ENCODE measurements at places on chromosomes 7 and 10.
A peak's percentile ranks its signal among the peaks of the same experiment; 100 is the strongest.

GRCh38 chr10:43971306-43971705, 322.6 kb upstream of the ZNF32 start:
- no peak for DNase-seq

- DNase-seq = no peak
Observed at GRCh38 chr10:128364631-128365030, 238.4 kb upstream of the MKI67 start.

- DNase-seq = no peak
Observed at GRCh38 chr7:102292813-102293798, 6.4 kb downstream of the SH2B2 start.

DNA sequence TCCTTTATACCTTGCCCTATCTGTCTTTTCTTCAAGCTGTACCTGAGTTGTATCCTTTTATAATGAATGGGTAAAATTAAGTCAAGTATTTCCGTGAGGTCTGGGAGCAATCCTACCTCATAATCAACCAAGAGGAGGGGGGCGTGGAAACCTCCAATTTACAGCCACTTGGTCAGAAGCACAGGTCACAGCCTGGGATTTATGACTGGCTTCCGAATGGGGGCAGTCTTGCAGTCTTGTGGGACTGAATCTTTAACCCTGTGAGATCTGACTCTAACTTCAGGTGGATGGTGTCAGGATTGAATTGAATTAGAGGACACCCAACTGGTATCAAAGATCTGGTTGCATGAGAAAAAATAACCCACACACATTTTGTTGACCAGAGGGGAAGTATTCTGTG, 23.5 kb upstream of the KCNMA1 start:
- no peak for DNase-seq

DNA sequence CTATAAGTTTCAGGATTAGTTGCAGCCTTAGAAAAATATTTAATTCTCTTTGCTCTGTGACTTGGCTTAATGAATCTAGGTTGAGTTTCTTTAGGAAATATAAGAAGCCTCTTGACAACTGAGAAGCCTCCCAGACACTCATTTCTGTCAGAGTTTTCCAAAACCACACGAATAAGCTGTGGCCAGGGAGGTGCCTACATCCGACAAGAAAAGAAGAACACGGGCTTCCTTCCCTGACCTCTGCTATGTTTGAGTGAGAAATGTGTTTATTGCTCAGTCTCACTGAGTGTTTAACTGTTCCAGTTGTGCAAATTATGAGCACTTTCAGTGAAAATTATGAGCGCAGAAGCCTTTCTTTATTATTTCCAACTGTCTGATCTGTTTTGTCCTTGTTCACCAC, 105.0 kb downstream of the TRIL start:
- DNase-seq = peak; percentile 11

DNA sequence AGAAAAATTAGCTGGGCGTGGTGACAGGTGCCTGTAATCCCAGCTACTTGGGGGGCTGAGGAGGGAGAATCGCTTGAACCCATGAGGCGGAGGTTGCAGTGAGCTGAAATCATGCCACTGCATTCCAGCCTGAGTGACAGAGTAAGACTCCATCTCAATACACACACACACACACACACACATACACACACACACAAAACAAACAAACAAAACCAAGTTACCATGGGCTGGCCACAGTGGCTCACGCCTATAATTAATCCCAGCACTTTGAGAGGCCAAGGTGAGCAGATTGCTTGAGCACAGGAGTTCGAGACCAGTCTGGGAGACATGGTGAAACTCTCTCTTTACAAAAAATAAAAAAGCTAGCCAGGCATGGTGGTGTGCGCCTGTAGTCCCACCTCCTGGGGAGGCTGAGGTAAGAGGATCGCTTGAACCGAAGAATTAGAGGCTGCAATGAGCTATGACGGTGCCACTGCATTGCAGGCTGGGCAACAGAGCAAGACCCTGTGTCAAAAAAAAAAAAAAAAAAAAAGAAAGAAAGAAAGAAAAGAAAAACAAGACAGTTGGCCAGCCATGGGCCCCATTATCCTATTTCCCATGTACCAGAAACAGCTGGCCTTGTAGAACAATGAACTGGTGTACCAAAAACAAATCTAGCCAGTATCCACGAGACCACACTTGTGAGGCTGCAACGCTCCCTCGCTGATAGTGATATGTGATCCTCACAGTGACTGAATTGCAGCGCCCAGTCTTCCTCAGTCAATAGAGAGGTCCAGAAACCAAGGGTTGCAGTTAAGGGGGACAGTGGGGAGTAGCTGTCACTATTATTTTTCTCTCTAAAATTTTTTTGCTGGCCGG, 6.6 kb upstream of the AGFG2 start:
- DNase-seq = no peak

DNA sequence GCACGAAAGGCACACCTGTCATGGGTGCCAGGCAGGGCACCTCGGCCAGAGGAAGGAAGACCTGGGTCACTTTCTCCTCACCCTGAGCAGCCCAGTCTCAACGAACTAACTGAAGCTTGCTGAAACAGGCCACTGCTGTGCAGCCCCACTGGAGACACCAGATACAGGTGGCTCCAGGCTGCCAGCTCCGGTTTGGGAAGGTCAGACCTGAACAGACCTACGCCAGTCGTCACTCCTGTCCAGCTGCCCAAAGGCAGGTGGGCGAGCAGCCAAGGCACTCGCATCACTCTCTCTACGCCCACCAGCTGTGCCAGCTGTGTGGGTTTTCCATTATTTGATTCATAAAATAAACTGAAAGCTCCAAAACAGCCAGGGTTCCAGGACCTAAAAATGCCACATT, 256.1 kb downstream of the ZMYND11 start:
- no peak for DNase-seq

DNA sequence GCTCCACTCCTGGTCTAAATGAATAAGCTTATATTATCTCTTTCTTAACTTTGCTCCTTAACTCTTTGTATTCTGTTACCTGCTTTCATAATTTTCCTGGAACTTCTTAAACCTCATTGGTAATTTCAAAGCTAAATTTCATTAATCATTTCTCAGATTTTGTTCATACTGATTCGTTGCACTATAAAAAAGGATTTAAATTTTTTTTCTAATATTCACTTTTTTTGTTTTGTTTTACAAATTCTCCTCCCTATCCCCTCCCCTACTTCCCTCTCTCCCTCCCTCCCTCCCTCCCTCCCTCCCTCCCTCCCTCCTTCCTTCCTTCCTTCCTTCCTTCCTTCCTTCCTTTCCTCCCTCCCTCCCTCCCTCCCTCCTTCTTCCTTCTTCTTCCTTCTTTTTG, 14.7 kb downstream of the ST7 start:
- no peak for DNase-seq

DNA sequence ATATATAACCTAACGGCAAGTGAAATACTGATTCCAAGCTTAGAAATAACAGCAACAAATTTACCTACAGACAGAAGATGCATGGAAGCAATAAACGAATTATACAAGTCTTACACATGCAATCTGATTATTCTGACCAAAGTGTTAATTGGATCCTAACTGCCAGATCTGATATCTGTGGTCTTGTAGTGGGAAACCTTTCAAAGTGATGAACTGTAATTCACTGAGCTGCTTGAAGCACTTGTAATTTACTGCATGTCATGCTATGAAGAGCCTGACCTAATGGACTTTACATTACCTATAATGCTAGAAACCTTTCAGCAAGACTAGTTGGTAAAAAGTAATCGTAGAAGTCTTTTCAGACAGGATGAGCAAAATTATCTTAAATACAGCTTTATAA, 205.6 kb downstream of the FOXP2 start:
- DNase-seq = no peak

- no peak for DNase-seq
Observed at GRCh38 chr7:77684030-77684429, 12.2 kb upstream of the RSBN1L start.

- no peak for DNase-seq
Observed at GRCh38 chr10:5168897-5169420, 16.0 kb downstream of the AKR1C8 start.

- DNase-seq = peak; percentile 44
Observed at GRCh38 chr7:131753620-131754222, 197.3 kb upstream of the PODXL start.

DNA sequence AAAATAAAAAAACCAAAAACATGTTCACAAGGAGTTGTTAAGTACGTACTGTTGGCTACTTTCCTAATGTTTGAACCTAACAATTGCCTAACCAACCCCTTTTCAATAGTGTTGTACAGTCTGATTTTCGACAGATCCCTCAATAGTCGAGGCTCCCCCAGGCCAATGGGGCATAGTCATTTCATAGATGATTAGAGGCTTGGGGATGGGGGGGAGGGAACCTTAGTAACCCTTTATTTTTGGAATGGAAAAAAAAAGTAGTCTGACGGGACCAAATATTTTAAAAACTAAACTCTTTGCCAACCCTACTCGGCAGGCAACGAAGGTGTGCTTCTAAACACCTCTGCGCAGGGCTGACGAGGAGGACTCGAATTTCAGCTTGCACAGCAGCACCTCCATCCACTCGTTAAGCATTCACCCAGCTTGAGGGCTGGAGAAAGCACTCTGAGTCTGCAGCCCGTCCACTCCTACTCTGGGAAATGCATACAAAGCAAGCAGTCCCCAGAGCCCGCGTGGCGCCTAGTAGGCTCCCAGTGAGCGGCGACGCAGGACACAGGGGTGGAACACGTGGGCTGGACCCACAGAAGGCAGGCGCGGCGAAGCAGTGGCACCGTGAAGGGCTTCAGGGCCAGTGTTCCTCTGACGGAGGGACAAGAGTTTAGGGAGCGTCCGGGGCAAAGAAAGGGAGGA, 899 bp downstream of the PUS7 start:
- DNase-seq = peak; percentile 68

DNA sequence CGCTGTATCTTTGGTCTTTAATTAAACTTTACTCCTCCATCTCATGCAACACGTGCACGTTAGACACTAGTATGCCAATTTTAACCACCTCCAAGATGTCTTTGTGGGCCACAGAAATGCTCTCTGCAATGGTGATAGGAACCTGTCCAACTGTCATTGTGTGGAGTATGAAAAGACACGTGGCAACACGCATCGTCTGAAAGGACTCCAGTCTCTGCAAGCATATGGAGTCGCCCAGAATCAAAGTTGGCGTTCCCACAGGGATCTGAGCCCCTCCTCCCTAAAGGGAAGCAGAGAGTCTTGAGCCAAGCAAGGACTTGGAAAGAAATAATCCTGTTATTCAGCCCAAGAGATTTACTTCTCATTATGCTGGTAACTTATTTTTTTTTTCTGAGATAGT, 301.1 kb downstream of the CALN1 start:
- no peak for DNase-seq

- DNase-seq = no peak
Observed at GRCh38 chr10:133396035-133396624, 2.2 kb downstream of the MTG1 start.

DNA sequence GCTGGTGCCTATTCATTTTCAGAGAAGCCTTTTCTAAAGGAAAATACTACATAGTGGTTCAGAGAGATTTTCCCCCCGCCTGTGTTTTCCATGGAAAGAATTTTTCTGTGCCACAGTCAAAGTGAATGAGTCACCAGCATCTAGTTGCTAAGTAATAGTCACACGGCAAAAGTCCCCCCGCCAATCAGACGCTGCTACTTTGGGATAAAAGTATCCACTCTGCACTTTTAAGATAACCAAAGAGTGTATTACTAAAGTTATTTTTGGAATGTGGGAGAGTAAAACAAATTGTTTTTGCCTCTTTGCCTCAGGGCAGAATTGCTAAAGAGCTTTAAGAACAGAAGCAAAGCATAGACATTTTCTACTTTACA, 23.5 kb downstream of the ABLIM1 start:
- DNase-seq = peak; percentile 96

- DNase-seq = no peak
Observed at GRCh38 chr7:1706381-1706720, 36.3 kb downstream of the ELFN1 start.

DNA sequence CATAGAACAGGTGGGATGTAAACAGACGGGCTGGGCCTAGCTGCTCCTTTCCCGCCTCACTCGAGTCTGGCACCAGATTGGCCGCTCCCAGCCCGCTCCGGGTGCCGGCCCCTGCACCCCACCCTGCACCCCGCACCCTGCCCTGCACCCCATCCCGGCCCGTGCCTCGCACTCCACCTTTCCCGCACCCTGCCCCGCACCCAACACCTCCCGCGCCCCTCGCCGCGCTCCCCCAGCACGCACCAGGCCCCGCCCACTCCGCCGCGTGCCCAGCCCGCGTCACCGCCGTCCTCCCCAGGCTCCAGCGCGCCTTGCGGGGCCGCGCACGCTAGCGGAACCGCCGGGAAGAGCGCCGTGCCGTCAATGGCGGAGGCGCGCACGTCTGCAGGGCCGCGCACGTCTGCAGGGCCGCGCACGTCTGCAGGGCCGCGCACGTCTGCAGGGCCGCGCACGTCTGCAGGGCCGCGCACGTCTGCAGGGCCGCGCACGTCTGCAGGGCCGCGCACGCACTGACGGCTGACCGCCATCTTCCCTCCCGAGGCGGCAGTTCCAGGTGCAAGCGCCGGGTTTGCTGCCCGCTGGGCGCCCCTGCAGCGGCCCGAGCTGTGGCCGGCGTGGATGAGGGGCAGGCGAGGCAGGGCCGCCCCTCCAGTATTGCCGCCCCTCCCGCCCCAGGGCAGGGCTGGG, at the start of gene UBE3C:
Gene UBE3C, plus strand, starts transcription at position 503 of the 687 bp plus-strand sequence. CDS start 347 bp downstream, outside the sequence.
- DNase-seq = peak; percentile 96

DNA sequence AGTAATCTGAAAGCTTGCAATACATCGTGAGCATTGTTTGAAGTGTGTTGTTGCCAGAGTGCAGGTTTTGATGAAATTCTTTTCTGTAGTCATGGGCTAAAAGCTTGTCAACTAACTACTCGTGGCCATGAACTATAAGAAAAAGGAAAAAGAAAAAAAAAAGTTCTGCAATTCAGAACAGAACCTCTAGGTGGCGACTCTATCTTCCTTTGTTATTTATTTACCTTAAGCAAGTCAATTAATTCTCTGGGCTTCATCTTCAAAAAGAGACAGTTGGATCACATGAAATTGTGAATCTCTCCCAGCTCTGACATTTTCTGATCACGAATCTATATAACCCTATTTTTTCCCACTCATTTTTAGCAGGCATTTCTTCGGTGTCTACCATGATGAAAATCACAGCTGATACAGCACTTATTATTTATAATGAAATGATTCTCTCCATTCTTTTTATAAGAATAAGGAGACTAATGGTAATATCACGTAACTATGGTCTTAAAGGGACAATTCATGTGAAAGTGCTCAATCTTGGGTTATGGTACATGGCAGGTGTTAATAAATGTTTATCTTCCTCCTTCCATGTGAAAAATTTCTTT, 18.8 kb downstream of the TMEM196 start:
- peak; percentile 69 for DNase-seq

- no peak for DNase-seq
Observed at GRCh38 chr10:122326806-122327205, 47.7 kb upstream of the PLEKHA1 start.

- no peak for DNase-seq
Observed at GRCh38 chr7:94576316-94576715, 66.7 kb downstream of the CASD1 start.

- DNase-seq = no peak
Observed at GRCh38 chr10:33071857-33072256, 113.8 kb upstream of the ITGB1 start.

- peak; percentile 45 for DNase-seq
Observed at GRCh38 chr10:6014241-6014761, 37.0 kb upstream of the IL15RA start.

DNA sequence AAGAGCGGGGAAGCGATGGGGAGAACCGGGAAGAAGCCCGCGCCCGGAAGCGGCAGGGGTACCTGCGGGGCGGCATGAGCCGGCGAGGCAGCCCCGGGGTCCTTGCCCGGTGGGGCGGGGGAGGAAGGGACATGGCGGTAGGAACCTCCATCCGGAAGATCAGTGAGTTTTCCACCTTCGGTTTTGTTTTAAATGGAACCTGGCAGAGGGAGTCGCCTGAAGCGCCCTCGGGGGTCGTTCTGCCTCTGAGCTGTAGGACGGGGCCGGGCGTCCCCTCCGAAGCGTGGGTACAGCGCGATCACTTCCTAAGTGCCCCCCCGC, 471 bp downstream of the PFKP start:
- no peak for DNase-seq

Measured in ACHN (cell line).